EL (cell line): ENCODE measurements at places on chromosomes 4 and X.

DNA sequence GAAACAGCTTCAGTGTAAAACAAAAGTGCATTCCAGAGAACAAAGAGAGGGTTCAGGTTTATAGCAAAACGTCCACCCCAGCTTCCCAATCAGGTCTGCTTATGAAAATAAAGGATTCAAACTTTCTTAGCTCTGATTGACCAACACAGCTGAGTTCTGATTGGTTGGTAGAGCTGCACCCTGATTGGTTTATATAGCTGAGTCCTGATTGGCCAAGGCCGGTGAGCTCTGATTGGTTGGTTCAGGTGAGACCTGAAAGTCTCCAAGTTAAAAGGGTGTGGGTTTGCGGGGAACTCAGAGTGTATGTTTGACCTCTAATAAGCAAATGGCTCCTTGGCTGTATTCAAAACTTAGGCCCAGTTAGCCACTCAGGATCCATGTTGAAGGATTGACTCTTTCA, 20.9 kb downstream of the CLRN2 start:
- DNase-seq = no peak

DNA sequence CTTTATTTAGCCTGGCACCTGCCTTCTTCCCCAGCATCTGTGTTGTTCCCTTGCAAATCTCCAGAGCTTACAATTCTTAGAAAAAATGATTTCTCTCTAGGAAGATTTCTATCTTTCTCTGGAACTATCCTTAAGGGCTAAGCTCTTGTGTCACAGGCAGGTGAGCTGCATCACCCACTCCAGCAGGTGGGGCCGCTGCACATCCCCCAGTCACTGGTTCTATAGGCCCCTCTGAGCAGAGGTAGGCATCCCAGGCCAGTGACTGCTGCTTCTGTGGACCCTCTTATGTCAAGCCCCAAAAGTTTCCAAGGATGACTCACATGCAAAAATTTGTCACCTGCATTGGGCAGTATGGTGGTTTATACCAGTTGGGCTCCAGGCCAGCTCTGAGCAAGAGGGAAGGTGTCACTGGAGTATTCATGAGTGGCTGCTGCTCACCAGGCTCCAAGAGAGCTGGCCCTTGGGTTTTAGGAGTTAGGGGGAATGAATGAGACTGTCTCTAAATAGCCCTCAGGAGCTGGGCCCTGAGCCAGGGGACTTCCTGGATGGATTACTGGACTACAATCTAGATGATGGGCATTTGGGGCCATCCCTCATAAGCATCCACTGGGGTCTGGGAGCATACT, 208.1 kb upstream of the EOLA2 start:
- peak; percentile 13 for DNase-seq

GRCh38 chr4:140854168-140854567, 98.0 kb upstream of the TBC1D9 start:
- DNase-seq = no peak

DNA sequence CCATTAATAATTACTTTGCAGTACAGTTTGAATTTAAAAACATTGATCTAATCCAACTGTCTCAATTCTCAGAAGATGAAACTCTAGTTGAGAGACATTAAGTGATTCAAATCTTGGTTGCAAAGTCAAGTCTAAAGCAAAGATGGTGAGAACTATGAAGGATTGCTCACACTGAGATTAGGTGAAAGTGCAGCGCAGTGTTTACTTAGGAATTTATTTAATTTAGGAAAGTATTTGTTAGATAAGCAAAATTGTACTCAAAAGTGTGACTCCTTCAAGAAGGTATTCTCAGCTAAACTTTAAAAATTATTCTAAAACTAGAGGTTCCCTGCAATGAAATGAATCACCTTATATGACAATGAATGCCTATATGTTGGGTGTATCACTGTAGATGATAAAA, 454.9 kb downstream of the PDGFC start:
- no peak for DNase-seq

GRCh38 chr4:179392787-179393186, 1950.5 kb upstream of the AGA start:
- DNase-seq = no peak
